ENCODE measurements at places on chromosomes 12 and 14.
A peak's percentile ranks its signal among the peaks of the same experiment; 100 is the strongest.

- DNase-seq = no peak
Measured at GRCh38 chr12:110760204-110760609, 17.5 kb upstream of the PPP1CC start.

GRCh38 chr12:116018282-116018681 is 259.2 kb downstream of the MED13L start:
- DNase-seq = no peak

DNA sequence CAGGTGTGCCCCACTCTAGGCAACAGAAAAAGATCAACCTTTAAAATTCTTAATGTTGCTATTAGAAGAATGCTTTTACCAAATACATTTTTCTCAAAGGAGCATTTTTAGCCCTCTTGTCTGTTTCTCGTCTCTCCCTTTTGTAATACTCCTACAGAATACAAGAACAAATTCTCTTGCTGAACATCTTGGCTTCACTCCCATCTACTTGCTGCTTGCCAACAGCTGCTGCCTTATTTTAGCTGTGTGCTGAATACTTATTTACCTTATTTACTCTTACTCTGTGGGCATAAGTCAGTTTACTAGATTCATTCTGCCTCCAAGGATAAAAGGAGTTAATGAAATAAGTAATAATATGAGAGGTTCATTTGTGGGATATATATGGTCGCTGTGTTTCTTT is 70.8 kb downstream of the POLR3B start:
- DNase-seq = no peak

DNA sequence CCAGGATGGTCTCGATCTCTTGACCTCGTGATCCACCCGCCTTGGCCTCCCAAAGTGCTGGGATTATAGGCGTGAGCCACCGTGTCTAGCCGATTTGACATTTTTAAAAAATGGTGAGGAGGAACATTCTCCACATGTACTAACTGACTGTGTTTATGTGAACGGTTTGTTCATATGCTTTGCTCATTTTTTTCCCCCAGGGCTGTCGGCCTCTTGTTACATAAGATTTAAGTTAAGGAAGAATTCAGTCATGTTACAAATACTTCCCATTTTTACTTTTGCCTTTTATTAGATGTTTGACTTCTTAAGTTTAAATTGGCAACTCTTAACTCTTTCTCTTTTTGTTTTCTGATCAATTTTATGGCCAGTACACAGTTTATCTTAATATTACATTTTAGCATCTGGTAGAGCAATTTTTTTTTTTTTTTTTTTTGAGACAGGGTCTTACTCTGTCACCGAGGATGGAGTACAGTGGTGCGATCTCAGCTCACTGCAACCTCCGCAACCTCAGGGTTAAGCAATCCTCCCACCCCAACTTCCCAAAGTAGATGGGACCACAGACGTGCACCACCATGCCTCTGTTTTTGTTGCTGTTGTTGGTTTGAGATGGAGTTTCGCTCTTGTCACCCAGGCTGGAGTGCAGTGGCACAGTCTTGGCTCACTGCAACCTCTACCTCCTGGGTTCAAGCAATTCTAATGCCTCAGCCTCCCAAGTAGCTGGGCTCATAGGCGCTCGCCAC is 9.6 kb downstream of the GNS start:
- no peak for DNase-seq

DNA sequence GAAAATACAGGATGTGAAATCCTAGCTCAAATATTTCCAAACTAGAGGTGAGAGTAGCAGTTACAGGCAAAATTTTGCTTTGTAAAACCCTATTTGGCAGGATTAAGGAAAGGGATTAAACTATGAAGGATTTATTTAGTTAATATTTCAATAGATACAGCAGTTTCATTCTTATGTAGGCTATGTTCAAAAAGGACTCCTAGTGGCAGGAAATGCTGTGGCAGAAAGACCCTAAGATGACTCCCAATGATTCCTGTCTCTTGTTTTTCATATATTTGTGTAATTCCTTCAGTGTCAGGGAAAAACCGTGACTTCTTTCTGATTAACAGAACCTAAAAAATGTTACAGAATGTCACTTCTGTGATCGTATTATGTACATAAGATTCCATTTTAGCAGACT is 299.5 kb upstream of the RPL10L start:
- no peak for DNase-seq

GRCh38 chr12:51994539-51994820 is 12.3 kb upstream of the TAMALIN start:
- DNase-seq = no peak

DNA sequence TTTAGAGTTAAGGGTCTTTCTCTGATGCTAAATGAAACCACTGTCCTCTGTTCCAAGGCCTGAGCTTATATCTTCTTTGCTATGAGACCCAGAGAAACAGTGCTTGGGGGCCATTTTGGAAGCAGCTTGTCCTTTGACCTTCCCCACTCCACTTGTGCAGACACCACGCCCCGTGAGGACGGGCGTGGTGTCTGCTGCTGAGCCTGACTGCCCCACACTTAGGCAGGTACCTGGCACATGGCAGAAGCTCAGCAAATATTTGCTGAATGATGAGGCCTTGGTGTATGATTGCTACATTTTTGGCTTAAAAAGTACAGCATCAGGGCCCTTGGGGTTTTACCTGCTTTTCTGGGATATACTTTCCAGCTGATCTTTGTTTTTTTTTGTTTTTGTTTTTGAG is 69.9 kb downstream of the RASSF3 start:
- no peak for DNase-seq

GRCh38 chr12:116171549-116171948 is 105.9 kb downstream of the MED13L start:
- no peak for DNase-seq

- no peak for DNase-seq
Measured at GRCh38 chr14:23151342-23151741, 32.1 kb downstream of the SLC7A8 start.

DNA sequence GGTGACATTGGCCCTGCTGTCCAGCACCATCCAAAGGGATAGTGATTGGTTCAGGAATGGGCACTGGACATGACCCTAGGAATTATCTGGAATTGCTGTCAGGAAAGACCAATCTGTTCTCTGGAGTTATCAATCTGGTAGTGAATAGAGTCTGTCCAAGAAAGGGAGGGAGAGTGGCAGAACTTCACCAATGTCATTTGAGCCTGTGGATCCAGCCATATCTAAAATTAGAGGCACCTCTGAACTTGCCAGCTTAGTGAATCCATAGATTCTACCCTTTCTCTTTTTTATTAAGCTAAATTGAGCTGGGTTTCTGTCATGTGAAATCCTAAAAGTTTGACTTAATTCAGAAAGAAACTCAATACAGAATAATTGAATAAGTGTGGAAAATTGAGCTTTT is 93.9 kb downstream of the NKX2-1 start:
- DNase-seq = no peak

DNA sequence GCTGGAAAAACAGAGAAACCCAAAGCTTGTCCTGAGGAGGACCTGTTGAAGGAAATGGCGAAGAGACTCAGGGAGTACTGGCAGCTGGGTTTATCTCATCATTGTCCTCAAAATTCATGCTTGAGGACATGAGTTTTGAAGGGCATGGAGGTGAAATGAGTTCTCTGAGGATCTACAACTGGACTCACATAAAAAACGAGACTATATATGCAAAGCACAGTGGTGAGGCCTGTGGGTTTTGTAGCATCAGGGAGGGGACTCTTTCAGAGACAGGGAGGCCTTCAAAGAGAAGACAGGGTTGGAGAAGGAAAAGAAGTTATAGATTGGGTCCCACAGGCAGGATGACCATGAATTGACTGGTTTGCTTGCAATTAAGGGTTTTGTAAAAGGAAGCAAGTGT is 71.3 kb upstream of the SCN8A start:
- DNase-seq = no peak

- no peak for DNase-seq
Measured at GRCh38 chr12:6843118-6843902, 2.6 kb downstream of the GNB3 start.

- DNase-seq = no peak
Measured at GRCh38 chr12:121124402-121125109, 8.1 kb upstream of the P2RX7 start.

- DNase-seq = no peak
Measured at GRCh38 chr12:1797991-1798640, 22.2 kb upstream of the LRTM2 start.

- no peak for DNase-seq
Measured at GRCh38 chr12:66663611-66664010, 15.3 kb downstream of the GRIP1 start.

DNA sequence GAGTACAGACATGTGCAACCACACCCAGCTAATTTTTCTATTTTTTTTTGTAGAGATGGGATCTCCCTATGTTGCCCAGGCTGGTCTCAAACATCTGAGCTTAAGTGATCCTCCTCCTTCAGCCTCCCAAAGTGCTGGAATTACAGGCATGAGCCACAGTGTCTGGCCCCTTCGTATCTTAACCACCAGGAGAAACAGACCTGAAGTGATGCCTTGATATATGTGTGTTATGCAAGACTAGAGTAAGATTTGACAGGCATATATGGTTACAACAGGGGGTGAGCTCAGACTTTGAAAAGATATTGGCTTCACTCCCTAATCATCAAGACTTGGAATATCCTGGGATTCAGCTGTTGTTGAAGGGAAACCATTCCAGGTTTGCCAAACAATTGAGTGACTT is 10.7 kb upstream of the GALNT6 start:
- DNase-seq = no peak

DNA sequence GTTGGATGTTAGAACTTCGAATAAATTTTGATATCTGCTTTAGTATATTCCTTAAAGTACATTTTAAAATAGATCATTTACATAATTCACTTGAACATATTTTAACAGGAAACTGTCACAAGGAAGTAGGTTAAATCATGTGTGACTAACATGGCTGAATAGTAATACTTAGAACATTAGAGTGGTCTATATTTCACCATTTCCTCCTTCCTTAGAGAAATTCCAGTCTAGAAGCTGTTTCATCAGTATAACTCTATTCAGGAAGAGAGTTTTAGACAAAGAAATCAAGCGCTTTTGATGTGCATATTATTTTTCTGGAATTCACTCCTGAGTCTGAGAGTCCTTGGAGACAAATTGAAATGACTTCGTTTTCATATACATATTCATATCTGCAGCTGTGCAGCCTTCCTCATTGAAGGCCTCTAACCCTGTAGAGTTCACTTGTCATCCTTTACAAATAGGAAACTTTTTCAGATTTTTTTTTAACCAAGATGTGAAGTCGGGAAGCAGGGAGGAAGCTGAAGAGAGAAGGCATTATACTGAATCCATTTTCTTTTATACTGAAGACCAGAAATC is 28.4 kb downstream of the IRAK3 start:
- DNase-seq = no peak

DNA sequence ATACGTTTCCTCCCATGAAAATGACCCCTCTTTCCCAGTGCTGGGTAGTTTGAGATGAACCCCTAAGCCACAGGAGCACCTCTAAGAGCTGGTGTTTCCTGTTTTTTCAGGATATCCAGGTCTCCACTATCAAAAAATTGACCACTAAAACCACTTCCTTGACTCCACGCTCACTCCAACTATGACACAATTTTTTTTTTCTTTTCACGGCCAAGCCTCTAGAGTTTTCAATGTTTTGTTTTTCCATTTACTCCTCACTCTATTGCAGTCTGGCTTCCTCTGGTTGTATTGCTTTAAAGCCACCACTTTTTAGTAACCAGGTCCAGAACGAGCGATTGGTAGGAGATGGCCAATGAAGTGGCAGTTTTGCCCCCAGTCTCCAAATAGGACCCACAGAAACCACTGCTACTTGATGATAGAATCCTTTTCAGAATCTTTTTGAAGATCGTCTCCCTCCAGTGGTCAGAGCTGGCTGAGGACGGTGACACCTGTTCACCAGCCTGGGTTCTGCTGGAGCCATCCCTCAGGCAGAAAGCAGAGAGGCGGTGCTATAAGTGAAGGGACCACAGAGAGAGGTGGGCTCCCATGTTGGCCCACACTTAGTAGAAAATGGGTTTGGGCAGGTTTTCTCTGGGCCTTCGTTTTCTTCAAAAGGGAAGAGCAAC is 454.4 kb downstream of the VRK1 start:
- peak; percentile 7 for DNase-seq

- no peak for DNase-seq
Measured at GRCh38 chr12:105001476-105001875, 15.4 kb downstream of the NOPCHAP1 start.

DNA sequence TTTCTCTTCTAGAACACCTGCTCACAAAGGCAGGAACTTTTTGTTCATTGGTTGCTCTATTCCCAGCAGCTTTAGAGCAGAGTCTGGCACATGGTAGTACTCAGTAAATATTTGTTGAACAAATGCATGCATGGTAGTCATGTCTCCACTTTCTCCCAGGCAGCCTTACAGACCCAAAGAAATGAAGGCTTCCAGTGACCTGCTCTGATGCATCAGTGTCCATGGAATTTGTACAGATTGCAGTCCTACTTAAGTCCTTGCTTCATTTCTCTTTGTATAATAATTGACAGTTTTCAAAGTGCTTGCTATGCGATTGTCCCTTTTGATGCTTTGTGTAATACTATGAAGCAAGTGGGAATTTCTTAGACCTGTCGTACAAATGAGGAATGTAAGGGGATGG is 119.6 kb downstream of the DERA start:
- no peak for DNase-seq

DNA sequence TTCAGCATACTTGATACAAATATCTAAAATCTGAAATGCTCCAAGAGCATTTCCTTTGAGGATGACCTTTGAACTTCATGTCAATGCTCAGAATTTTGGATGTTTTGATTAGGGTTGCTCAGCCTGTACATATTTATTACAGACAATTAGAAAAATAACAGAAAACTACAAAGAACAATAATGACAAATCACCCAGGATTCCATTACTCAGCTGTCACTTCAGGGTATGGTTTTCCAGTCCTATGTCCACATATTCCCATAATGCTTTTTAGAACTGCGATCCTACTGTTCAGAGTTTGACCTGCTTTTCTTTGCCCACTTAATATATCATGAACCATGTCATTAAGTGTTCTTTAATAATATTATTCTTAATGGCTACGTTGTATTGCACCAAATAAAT is 11.4 kb downstream of the DLGAP5 start:
- no peak for DNase-seq

DNA sequence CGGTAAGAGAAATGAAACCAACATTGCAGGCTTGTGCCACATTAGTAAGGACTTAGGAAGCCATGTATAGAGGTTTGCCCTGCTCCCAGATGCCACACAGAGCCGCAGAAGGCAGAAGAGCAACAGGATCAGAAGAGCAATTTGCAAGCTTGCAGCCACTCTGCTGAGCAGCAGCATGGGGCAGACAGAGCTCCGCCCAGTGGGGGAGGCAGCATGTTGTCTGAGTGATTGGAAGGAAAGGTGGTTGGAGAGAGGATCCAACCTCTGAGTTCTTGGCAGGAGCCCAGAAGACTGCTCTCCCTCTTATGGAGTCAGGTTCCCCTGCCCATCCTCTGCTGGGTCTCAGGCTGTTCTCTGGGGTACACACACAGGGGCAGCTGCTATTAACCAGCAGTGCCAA is 2.3 kb upstream of the KRT6A start:
- DNase-seq = no peak

- peak; percentile 1 for DNase-seq
Measured at GRCh38 chr14:31489691-31490090, 1.9 kb upstream of the GPR33 start.

DNA sequence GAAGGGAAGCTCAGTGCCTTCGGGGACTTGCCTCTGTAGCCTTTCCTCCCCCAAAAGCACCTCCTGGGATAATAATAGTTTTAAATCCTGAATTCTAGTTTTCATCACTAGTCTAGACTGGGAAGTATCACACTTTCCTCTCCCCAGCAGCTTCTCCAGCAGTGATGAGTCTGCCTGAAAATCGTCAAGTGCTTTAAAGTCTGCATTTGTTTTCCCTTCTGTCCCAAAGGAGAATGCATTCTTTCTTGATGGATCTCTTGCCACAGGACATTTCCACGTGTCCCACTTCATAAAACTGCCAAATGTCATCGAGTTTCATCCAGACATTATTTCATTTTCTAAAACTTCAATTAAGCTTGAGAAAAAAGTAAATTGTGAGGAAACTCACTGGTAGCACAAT is 15.0 kb downstream of the CSRP2 start:
- DNase-seq = no peak
